ENCODE measurements at places on chromosomes 11 and 22.
A peak's percentile ranks its signal among the peaks of the same experiment; 100 is the strongest.

- DNase-seq, result no peak
Measured at GRCh38 chr11:77003963-77004362, 30.2 kb upstream of the B3GNT6 start.

- no peak for DNase-seq
Measured at GRCh38 chr22:20408891-20409290, 14.9 kb downstream of the ZNF74 start.

DNA sequence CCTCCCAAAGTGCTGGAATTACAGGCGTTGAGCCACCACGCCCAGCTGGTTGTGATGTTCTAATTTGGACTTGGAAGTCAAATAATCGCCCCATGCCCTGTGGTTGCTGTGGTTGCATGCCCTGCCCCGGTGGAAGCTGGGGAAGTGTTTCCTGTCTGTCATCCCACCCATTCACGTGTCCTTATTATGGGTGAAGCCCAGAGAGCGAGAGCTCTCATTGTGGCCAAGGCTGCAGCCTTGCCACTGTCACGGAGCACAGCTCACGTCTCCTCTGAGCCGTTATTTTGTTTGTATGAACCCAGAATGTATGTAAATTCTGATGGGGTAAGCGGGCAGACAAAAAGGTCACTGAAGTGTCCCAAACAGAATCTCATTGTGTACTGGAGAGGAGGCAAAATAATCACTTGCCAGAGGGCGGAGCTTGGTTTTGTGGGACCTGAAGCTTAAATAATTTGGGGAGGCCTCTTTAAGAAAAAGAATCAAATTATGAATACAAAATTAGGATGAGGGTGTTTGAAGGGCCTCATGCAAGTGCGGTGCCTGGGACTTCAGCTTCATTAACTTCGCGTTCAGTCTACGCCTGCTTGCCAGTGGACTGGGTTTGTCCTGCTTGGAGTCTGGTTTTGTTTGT is 25.8 kb upstream of the TREH start:
- DNase-seq, result no peak

- no peak for DNase-seq
Measured at GRCh38 chr11:107675902-107676301, 36.0 kb downstream of the SLN start.

- DNase-seq, result no peak
Measured at GRCh38 chr11:102832612-102833011, 10.8 kb downstream of the MMP3 start.

DNA sequence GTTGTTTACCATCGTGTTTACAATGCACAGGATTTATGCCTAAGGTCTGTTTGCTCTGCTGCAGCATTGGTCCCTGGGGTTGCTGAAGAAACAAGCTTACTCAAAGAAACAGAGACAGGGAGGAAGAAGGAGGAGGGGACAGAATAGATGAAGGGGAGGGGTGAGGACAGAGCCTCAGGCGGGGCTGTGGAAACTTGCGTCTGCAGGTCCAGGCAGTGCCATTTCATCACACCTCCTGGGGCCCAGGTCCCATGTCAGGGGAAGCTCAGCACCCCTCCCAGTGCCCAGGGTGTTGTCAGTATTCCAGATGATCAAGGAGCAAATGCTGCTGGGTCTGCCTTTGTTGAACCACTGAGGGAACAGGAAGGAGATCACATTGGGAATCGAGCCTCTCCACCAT is 1406.8 kb downstream of the TBC1D22A start:
- DNase-seq, result no peak

GRCh38 chr22:23404689-23405365 is 175.3 kb downstream of the IGLL1 start:
- DNase-seq, result peak; percentile 41

DNA sequence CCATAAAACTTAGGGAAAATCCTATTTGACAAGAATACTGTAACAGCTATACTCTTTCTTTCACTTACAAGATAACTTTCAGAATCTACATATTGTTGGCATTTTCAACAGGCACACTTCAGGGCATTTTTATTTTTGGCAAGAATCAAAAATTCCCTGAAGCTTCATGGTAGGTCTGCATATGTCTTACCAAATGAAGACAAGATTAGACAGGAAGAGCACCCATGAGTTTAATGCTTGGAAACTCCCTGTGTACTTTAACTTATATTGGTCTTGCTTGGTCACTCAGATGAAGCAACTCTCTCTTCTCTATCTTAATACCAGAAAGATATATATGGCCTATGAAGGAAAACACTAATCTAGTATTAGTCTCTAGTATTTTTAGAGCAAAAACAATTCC is 137.7 kb downstream of the ATG16L2 start:
- DNase-seq, result no peak

- DNase-seq, result no peak
Measured at GRCh38 chr11:24108609-24109008, 388.2 kb upstream of the LUZP2 start.
